ENCODE measurements at places on chromosomes 6 and 20. TPM values are rescaled to one million over a fixed set of nuclear protein-coding genes. Genes with fewer than 3 reads are reported as not detected.

SIRPD gene
- total RNA-seq = not detected

AHI1 gene
- 32.0 TPM for total RNA-seq

PET117 gene
- 9.9 TPM for total RNA-seq

HUS1B gene
- total RNA-seq = 1.6 TPM

HEY2 gene
- 9.2 TPM for total RNA-seq

ULBP2 gene
- total RNA-seq = 0.51 TPM

ELOVL2 gene
- total RNA-seq = 0.23 TPM

RAET1L gene
- not detected for total RNA-seq

CFAP61 gene
- 1.2 TPM for total RNA-seq

DNA sequence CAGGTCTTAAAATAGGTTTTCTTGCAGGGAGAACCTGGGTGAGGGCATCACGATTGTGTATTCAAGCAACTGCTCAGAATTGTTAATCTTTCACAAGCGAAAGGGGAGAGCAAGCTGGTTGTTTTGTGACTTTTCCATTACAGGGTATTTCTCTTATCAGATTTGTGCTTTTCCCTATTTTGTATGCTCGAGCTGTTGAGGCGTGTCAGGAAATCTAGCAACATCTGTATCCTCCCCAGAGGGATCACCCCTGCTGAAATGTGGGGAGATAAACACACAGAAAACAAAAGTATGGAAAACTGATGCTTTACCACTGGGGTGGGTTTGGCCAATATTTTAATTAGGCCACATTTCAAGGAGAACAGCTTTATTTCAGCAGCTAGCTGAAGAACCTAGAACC lies 187.0 kb downstream of the DTNBP1 start:
- no peak for DNase-seq

DNA sequence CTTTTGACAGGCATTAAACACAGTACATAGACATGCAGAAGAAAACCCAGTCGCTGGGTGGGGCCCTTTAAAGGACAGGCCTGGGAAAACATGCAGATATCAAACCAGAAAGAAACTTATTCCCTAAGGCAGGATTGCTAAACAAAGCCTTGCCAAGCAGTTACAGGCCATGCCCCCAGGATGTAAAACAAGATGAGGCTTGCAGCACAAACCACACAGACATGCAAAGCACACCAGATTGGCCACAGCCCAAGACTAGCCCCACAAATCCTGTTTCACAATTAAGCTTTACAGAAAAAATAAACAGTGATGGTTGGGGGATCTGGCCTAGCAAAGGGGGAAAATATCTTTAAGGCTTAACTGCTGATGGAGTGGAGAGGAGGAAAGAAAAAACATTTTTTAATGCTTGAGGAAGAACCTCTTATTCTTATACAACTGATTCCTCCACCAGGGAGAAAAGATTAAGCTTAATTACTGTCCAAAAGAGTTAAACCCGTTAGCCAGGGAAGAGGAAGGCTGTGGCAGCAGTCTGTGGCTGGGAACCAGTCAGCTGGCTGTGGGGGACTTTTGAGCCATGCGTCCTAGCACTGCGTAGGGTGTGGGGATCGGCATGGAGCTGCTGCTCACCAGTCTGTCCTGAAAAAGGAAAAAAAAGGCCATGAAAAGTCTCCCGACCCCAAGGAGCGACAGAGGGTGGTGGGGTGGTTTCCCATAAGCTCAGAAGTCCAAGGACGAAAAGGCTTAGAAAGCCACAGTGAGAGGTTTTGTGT lies 28.4 kb downstream of the COL19A1 start:
- no peak for DNase-seq

DNA sequence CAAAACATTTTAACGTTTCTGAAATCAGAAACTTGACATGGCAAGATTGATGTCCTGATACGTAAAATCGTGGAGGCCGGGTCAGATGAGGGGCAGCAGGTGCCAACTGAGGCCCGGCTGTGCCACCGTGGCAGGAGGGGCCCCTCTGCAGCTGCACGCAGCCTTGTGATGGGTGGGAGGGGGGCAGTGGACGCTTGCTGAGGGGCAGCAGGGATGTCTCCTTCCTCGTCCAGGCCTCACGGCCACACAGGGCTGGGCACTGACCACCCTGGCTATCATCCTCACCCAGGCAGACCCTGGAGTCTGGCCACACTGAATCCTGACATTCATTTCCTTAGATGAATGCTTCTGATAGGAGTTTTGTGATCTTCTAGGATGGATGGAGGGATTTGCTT lies 114.7 kb downstream of the ERMARD start:
- DNase-seq = no peak

DNA sequence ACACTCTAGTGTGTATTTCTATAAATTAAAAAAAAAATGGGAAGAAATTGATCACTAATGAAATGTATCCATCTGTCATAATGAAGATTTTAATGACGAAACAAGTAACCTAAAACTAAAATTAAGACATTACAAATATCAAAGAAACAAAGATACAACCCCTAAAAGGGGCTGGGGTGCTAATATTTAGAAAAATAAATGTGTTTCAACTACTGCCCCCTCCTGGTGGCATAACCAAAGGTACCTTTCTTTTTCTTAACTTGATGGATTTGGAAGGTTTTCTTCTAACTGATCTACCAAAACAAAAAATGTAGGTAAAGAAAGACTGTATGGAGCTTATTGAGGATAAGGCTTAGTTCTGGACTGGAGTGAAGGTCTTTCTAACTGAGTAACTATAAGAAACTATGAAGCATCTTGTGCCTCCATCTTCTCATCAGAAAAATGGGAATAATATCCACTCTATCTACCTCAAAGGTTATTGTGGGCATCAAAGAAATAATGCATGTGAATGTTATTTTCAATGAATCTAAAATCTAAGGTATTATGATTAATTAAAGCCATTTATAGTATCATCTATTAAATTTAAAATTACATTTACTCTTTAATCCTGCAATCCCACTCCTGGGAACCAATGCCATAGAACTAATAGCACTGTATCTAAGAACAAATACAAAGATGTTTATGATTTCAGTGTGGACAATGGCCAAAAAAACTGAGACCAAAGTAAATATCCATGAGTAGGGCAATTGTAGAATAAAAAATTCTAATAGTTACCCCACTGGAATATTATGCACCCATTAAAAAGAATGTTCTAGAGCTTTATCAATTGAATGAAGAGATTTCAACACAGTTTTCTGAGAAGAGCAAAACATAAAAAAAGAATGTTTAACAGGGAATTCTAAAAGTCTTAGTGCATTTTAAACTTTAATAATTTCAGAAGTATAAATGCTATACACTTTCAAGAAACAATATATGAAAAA lies 117.2 kb downstream of the BACH2 start:
- no peak for DNase-seq

- DNase-seq = no peak
Measured at GRCh38 chr6:140029551-140029950, 655.1 kb upstream of the CITED2 start.

- DNase-seq = no peak
Measured at GRCh38 chr20:12053353-12053752, 135.7 kb downstream of the BTBD3 start.

- no peak for DNase-seq
Measured at GRCh38 chr20:19789009-19789408, 31.0 kb downstream of the RIN2 start.

GRCh38 chr20:63009988-63010769 lies 3.4 kb upstream of the BHLHE23 start:
- DNase-seq = no peak

GRCh38 chr20:63315731-63316491 lies 22.9 kb downstream of the COL20A1 start:
- DNase-seq = peak; percentile 76

DNA sequence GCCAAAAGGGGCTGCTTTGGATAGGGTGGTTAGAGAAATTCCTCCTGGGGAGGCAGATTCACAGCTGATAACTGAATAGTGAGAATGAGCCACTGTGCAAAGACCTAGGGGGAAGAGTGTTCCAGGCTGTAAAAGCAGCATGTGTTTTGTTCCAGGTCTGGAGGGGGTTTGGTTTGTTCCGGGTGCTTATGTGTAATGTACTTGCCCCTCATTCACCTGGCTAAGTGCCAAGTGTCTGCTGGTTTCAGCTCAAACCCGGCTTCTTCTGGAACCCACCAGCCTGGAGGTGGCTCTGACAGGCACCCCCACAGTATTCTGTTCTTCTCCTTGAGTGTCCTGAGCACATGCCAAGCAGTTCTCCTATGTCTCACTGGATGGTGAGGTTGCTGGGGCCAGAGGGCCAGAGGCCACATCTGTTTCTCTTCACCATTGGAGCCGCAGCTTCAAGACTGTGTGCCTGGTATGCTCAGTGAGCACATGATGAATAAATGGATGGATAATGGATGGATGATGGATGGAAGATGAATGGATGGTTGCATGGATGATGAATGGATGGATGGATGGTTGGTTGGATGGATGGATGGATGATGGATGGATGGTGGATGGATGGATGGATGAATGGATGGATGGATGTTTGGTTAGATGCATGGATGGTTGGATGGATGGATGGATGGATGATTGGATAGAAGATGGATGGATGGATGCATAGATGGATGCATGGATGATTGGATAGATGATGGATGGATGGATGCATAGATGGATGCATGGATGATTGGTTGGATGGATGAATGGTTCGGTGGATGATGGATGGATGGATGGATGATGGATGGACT lies 227.6 kb downstream of the BMP7 start:
- no peak for DNase-seq

GRCh38 chr6:136127873-136128272 lies 122.2 kb downstream of the MTFR2 start:
- DNase-seq = no peak

GRCh38 chr6:147463651-147464050 lies 44.8 kb upstream of the SAMD5 start:
- no peak for DNase-seq

DNA sequence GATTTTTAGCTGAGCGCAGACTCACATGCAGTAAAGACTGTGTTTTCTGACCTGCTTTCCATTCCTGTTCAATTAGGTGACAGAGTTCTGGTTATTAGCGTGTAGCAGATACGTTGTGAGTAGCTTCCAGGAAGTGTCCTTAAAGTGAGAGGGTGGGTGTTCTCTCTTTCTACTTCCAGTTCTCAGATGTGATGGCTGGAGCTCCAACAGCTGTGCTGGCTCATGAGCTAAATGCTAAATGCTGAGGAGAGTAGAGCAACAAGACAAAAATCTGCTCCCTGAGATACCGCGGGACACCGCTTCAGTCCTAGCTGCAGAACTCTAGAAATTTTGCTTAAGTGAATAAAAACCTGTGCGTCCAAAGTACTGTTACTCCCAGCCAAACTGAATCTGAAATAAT lies 38.2 kb upstream of the FYN start:
- no peak for DNase-seq

DNA sequence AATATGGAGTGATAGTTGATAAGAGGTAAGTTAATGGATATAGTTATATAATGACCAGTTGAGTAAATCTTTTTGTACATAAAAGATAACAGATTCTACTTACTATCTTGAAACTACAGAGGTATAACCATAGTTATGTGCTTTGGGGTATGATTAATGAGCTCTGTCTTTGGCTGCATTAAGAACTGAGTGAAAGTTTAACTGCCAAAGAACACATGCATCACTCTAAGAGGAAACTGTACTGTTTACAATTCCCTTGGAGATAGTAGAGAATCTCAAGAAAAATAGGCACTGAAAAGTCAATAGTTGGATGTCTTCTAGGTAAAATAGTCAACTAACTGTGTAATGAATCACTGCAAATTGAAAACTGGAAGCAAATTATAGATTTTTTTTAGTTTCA lies 1129.5 kb downstream of the EPHA7 start:
- no peak for DNase-seq

DNA sequence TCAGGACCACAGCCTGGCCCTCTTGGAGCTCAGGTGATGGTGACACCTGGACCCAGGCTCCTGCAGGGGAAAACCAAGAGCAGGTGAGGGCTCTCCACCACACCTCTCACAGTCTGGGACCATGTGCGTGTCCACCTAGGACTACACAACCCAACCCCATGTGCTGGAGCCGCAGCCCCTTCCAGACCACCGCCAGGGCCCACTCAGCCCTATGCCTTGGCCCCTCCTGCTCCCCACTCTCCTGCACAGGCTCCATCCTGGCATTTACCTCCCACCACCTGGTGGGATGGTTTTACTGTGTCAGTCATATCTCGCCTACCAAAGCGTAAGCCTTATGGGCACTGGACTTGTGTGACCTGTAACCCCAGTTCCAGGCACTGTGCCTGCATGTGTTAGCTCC lies 13.1 kb upstream of the ADAM33 start:
- DNase-seq = no peak

- DNase-seq = no peak
Measured at GRCh38 chr20:5211803-5212714, 85.3 kb downstream of the CDS2 start.

DNA sequence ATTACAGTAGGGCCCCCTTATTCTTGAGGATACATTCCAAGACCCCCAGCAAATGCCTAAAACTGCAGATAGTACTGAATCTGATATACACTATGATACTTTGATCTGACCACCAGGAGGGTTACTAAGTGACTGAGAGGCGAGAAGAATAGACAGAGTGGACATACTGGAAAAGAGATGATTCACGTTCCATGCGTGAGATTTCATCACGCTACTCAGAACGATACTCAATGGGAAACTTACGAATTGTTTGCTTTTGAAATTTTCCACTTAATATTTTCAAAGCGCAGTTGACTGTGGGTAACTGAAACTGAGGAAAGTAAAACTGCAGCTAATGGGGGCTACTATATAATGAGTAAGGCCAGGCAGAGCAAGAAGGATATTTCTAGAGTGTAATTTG lies 60.8 kb downstream of the STX11 start:
- DNase-seq = no peak

GRCh38 chr20:20024942-20025341 lies 7.8 kb downstream of the NAA20 start:
- DNase-seq = no peak

- DNase-seq = peak; percentile 65
Measured at GRCh38 chr6:35089935-35090505, 51.1 kb downstream of the TCP11 start.

GRCh38 chr6:159466926-159467325 lies 226.1 kb downstream of the SOD2 start:
- no peak for DNase-seq

GRCh38 chr6:162857326-162857725 lies 129.6 kb downstream of the PACRG start:
- no peak for DNase-seq

DNA sequence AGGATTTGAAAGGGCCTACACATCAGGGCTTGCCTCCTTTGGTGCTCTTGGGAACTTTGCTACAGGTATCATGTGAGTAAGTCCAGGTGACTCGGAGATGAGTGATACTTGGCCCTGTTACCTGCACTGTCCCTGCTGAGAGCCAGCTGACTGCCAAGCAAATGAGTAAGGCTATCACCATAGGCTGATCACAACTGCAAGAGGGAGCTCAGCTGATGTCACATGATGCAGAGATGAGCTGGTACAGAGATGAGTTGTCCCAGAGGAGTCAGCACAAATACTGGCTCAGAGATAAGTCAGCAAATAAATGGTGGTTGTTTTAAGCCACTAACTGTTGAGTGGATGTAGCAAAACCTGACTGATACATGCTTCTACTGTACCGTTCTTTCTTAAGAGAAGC lies 41.4 kb downstream of the LAMP5 start:
- DNase-seq = no peak

DNA sequence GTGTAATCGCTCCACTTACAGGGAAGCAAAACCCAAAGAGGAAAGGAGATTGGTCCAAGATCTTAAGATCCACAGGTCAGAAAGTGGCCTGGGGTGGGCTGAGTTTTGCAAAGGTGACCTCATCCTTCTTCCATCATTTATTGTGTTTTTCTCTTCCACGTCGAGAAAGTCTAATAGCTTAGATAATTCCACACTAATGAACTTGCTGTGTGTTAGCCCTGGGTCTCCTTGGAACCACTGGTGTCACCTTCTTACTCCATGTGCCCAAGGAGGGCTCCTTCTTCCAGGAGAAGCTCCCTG lies 1.7 kb downstream of the SLC13A3 start:
- no peak for DNase-seq
